ENCODE measurements at places on chromosomes 6 and 20.
A peak's percentile ranks its signal among the peaks of the same experiment; 100 is the strongest.

DNA sequence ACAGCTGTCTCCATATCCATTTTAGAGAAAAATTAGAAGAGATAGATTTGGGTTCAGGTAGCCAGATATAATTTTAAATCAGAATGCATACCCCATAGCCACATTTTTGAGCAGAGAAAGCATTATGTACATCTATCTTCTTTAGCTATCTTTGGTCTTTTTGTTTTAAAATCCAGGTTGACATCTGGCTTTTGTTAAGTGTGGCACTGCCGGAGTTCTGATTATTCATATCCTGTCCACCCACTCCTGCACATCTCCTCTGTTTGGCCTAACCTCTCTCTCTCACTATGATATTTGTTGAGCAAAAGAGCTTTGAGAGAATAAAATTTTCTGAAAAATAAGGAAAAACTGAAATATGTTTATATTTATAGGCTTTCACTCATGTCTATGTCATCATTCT lies 189.7 kb downstream of the PACRG start:
- DNase-seq: no peak

DNA sequence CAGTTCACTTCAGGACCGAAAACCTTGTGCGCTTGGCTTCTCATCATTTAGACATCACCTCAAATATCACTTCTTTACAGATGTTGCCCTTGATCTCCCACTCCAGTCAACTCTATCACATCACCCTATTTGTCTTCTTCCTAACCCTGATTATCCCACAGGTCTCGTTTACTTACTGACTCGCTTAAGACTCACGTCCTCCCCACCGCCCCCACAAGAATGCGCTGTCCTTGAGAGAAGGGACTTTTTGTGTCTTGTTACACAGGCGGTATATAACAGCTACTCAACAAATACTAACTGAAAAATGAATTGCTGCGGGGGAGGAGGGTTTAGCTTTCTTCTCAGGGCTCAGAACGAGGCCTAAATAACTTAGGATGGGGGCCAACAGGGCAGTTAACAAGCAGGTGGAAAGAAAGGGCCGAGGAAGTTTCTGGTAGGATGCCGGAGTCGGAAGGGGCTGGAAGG lies 527 bp downstream of the TOMM34 start:
- peak; percentile 36 for DNase-seq

- DNase-seq: no peak
Measured at GRCh38 chr6:38567436-38567835, 72.3 kb downstream of the BTBD9 start.

DNA sequence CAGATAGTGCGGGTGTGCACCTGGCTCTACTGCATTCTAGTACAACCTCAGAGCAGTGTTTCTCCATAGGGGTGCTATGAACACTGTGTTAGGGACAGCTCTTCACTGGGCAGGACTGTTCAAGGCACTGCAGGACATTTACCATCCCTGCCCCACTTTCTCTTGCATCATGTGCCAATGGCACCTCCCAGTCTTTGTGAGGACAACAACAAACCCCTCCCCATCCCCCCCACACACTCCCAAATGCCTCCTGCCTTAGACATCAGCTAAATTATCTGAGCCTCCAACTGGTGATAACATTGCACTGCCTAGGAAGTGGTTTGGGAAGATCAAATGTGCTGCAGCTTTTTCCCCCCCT lies 98.9 kb downstream of the FYN start:
- DNase-seq: no peak

DNA sequence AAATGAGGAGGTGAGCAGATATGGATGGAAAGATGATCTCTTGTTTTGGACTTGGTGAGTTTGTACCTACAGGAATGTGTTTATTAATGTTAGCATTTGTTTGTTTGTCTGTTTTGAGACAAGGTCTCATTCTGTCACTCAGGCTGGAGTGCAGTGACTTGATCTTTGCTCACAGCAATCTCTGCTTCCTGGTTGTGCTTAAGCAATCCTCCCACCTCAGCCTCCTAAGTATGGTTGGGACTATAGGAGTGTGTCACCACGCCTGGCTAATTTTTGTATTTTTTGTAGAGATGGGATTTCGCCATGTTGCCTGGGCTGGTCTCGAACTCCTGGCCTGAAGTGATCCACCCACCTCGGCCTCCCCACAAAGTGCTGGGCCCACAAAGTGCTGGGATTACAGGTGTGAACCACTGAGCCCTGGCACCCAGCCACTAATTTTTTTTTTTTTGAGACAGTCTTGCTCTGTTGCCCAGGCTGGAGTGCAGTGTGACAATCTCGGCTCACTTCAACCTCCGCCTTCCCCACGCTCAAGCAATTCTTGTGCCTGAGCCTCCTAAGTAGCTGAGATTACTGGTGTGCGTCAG lies 7.1 kb downstream of the CASP8AP2 start:
- DNase-seq: no peak

DNA sequence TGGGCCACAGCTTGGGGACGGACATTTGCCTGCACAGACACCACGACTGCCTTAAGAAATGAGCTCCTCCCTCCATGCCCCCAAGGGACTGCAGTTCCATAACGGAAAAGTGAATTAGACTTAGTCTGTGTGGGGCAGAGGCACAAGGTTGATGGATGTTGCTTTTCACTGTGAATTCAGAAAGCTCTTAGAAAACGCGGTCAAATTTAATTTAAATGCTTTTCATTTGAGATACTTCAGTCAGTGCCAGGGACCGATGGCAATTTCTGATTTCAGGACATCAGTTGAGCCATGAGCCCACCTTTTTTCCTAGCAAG lies 356.4 kb downstream of the KIF16B start:
- no peak for DNase-seq

DNA sequence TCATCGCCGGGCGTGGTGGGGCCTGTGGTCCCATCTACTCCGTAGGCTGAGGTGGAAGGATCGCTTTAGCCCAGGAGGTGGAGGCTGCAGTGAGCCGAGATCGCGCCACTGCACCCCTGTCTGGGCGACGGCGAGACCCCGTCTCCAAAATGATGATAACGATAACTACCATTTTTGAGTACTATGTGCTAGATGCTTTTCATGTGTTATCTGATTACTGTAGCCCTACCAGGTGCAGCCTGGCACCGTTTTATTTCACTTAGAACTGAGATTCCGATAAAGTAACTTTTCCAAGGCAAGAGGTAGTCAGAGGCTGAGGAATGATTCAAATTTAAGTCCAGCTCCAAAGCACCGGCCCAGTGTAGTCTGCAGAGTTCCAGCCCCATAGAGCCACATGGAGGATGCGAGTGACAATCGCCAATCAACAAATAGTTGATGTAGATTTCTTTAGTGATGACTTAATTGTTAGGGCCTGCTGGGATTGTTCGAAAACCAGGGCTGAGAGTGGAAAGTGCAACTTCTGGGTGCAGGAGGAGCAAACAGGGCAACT lies 727 bp downstream of the ERMARD start:
- no peak for DNase-seq

DNA sequence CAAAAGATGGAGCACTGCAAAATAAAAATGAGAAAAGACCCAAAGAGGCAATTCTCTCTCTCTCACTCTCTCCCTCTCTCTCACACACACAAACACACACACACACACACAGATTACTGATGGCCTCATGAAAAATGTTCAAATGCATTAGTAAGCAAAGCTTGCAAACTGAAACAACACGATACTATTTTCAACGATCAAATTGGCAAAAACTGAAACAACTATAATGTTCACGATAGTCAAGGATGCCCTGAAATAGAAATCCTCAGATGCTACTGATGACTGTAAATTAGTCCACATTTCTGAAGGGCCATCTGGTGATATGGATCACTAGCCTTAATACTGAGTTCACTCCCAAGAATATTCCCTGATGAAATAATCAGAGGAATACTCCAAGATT lies 100.8 kb downstream of the TRERF1 start:
- DNase-seq: no peak

- no peak for DNase-seq
Measured at GRCh38 chr6:15503346-15503680, 159.5 kb downstream of the DTNBP1 start.

- no peak for DNase-seq
Measured at GRCh38 chr20:58693226-58694006, 816 bp downstream of the NPEPL1 start.

DNA sequence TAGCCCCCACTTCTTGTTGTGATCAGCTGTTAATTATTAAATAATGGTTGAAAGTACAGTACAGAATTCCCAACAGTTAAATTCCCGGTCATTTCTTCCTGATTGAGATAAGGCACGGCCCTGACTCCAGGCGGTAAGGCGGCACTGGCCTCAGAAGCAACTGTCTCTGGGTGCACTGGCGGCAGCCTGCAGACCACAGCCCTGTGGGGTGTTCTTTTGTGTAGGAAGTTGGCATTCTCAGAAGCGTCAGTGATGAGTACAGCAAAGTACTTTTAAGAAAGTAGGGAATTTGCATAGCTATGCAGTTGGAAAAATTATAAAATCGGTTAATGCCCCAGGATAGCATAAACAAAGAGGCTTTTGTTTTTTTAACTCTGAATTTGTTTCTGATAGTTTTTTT lies 50.5 kb downstream of the SAMD5 start:
- no peak for DNase-seq

- no peak for DNase-seq
Measured at GRCh38 chr6:9628819-9629218, 786.1 kb downstream of the TFAP2A start.

DNA sequence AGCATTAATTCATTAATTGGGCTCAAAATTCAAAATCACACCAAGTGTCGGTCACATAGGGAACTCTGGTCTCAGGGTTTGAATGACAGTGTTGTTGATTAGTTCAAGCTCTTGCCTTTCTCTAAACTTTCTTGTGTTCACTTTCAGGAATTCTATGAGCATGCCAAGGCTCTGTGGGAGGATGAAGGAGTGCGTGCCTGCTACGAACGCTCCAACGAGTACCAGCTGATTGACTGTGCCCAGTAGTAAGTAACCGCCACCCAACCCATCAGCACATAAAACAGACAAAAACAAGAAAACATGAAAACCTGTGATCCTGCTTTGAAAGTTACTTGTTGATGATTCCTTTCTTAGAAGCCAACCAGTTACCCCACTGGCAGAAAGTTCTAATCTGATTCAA lies 52.7 kb downstream of the GNAS start:
- no peak for DNase-seq

DNA sequence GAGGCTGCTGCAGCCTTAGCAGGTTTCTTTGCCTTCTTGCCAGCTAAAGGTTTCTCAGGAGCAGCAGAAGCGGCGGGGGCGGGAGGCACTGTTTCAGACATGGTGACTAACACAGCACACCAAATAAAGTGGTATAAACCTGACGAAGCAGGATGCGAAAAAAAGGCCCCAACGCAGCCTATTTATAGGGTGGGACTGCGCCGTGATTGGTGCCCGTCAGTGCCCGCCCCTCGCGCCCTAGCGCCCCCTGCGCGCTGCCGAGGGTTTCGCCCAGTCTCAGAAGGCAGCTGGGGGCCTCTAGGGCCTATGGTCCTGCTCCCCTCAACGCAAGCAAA lies 55.0 kb downstream of the TRIM38 start:
- peak; percentile 63 for DNase-seq

GRCh38 chr6:147510929-147511590 lies 2.6 kb downstream of the SAMD5 start:
- DNase-seq: no peak

DNA sequence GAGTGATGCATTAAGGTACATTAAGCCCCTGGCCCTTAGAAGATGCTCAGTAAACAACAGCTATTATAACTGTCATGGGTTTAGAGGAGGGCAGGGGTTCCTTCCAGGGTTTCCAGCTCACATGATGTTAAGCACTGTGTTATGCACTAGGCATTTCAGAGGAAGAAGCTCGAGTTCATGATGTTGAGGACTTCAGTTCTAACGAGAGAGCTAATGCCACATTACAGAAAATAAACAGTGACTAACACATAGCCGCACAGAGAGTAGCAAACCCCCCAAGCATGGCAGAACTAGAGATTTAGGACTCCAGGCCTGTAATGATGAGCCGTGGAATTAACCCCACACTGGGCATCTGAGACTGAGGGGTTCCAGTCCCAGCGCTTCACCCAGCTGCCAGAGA lies 105.2 kb downstream of the UNC5CL start:
- no peak for DNase-seq

- DNase-seq: no peak
Measured at GRCh38 chr6:46269447-46270229, 98.9 kb upstream of the ENPP5 start.

GRCh38 chr6:169388395-169389166 lies 134.9 kb upstream of the THBS2 start:
- no peak for DNase-seq

DNA sequence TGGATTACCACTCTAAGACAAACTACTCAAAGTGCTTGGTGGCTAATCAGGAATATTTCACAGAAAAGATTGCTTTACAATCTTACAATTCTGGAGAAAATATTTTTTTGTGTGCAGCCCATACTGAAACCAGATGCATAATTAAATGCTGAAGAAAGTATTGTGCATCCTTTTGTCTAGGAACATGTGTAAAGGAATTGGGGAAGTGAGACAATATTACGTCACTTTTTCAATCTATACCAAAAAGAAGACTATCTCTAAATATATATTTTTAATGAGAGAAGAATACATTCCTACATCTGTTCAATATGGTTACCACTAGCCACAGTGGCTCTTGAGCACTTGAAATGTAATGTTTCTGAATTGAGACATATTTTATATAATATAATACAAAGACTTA lies 992.5 kb upstream of the ADGRB3 start:
- DNase-seq: no peak

DNA sequence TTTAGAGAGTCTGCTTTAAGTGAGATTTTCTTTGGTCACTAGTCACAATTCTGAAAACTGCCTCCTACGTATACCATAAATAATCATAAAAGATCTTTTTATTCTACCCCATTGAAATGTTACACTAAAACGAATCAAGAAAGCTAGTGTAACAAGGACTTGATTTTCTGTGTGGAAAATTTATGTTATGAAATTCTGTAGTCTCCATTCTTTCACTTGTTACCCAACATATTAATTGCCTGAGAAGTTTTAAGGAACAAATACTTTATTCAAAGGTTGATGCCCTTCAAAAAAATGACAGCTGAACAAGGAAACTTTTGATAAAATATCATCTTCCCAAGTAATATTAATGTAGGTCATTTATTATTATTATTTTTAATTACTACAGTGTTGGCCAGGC lies 13.3 kb upstream of the HBS1L start:
- DNase-seq: no peak

DNA sequence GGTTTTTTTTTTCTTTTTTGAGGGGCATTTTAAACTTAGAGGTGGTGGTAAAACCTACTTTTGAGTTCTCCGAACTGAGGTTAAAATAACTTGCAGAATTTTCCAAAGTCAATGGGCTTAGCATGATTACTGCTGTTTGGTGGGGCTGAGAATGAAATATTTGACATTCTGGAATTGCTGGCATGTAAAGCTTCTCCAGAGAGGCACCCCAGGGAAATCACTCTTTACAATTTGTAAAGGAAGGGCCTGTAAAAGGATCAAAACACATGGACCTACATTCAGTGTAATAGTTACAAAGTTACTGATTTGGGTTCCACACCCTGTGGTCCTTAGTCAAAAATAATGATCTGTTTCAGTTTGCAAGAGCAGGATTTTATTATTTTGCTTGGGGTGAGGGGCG lies 5.5 kb downstream of the FAM217B start:
- no peak for DNase-seq

GRCh38 chr20:6919792-6920468 lies 152.4 kb downstream of the BMP2 start:
- DNase-seq: no peak

- no peak for DNase-seq
Measured at GRCh38 chr6:21679761-21680265, 86.3 kb downstream of the SOX4 start.

- DNase-seq: no peak
Measured at GRCh38 chr6:101826269-101826668, 432.8 kb downstream of the GRIK2 start.
